Anterior cingulate cortex (tissue), 58 donors: ENCODE measurements at places on chromosomes 7 and 10.

GRCh38 chr10:86105640-86106039 is 261.0 kb downstream of the GRID1 start:
- DNase-seq = no peak

DNA sequence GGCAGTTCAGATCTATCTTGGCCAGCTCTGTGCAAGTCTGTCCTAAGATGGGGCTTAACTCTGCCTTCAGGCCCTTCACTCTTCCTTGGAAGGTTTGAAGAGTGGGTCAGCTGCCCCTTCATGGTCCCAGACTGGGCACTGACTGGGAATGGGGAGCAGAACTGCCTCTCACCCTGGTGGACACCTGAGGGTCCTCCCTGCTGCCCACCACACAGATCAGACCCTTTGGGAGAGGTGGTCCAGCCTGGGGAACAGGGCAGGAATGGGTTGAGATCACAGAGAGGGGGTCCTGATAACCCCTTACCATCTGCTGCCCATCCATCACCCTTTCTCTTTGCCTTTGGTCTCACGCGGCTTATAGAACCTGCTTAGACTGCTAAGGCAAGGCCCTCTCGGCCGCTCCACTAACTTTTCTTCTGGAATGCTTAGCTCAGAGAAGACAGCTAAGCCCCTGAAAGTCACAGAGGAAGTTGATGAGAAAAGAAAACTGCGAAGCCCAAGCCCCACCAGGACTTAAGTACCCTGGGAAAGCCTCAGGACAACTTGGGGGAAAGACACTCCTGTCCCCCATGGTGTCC is 402 bp upstream of the CDHR1 start:
- no peak for DNase-seq

DNA sequence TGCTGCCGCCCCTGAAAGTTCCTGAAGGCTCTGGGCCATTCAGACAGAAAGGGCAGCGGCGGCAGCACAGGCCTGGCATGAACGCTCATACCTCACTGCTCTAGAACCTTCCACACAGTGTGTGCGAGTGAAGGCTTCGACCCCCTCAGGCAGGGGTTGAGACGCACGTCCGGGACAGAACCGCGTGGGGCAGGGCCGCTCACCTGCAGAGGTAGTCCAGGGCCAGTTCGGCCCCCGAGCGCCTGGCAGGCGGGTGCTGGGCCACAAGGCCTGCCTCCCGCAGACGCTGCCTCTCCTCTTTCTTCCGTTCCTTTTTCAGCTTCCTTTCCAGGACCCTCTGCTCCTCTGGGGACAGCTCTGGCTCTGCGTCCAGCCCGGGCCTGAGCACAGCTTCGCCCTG is 26.8 kb downstream of the CYP2W1 start:
- DNase-seq = no peak

GRCh38 chr10:69107176-69107490 is 16.8 kb upstream of the VPS26A start:
- DNase-seq = no peak

DNA sequence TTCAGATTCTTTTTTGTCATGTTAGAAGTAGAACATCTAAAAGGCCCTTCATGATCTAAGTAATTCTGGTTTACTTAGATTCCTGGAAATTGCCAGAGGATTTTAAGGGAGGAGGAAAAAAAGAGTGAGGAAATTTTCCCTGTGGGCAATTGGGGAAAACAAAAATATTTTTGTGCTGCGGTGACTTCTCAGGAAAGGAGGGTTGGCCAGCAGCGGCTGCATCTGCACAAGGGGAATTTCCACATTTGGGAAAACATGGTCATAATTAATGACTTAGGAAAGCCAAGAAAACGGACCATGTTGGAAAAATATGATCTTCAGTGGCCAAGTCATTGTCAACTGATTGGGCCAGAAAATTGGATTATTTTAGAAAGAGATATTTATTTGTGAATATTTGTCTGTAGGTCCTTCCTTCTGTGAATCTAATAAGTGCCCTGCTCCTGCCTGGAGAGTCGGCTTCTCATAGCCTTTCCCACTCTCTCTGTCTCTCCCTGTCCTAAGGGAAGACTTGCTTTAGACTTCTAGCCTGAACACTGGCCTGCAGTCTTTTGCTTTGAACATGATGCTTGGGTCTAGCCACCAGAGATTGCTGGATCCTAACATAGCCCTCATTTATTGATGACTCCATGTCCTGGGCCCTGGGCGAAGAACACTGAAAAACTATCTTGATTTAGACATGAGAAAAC is 124.2 kb upstream of the MKLN1 start:
- DNase-seq = no peak

DNA sequence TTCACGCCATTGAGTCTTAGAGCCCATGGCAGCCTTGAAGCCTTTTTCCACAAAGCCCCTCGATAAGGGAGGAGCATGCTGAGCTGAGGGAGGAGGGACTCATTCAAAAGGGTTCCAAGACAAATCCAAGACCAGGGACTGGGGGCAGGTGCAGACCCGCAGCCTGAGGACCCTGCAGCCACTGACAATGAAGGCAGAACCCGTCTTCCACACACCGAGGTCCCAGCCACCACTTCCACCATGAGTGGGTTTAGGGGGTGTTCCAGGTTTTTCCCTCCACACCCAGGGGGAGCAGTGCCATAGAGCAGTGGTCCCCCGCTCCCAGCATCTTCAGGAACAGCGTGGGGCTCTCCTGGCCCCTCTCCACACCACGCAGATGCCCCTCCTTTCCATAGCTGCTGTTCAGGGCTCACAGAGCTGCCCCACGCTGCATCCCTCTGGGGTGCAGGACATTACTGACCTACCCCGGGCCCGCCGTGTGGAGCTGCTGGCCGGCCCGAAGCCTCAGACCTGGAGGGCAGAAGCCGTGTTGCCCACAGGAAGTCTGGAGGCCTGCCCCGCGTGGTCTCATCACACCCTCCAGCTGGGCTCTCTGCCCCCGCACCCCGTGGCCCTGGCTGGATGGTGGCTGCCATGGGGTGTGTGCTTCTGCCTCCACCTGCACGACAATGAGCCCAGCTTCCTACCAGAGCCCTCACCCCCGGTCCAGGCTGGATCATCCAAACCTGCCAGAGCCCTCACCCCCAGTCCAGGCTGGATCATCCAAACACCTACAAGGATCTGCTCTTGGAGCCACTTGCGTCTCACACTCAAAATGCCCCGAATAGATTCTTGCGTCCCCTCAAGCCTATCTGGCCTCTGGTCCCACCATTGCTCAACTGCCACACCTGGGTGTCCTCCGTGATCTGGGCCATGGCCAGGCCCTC is 220.0 kb upstream of the TCERG1L start:
- no peak for DNase-seq

- no peak for DNase-seq
These were observed 163.3 kb downstream of the USP6NL start for GRCh38 chr10:11448190-11448544.

DNA sequence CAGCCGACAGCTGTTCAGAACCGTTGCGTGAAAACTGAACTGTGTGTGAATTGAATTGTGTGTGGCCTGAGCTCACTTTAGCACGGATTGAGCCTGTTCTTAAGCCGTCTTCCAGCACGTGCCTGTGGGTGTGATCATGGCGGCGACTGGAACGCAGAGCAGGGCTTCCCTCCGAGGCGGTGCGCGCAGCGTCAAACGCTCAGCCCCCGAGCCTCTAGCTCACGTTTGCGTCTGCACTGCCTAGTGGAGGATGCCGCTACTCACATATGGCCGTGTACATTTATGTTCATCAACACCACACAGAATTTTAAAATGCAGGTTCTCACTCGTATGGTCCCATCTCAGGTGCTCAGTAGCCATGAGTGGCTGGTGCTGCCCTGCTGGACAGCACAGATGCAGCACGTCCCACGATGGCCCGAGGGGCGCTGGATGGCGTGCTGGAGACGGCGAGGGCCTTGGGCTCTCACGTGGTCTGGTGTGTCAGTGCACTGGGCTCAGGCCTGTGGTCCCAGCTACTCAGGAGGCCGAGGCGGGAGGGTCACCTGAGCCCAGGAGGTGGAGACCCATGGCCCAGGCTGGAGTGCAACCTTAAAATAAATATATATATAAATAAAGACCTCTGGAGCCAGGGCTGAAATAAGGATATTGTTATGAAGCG is 22.0 kb downstream of the SUN1 start:
- DNase-seq = no peak

DNA sequence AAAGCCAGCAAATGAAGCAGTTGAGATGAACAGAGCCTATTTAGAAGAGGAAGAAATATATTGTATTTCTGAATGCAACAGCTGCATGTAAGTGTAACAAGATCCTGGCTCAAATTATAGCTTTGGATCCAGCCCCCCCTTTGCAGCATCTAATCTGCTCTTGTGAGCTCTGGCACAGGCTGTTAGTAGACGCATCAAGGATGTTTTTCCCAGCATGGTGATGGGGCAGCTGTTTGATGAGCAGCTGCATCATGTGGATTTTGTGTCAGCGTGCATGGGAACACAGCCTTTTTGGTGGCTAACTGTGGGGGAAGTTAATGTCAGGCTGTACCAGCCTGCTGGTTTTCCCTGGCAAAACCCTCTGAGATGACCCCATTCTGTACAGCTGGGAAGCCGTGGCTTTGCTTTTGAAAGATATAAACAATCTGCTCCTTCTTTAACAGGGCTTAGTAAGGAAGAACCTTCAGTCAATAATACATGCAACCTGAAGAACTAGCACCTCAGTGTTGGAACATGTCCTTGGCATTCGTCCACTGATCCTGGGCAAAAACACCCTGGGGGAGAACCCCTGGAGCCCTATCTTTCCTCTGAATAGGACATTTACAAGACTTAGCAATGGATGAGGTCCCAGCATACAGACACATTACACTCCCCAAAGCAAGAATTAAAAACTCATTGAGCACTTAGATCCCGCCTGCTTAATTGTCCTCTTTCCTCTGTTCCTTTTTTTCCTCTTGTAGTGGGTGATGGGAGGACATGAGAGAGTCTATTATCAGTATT is 70.6 kb downstream of the NPS start:
- peak; percentile 74 for DNase-seq

DNA sequence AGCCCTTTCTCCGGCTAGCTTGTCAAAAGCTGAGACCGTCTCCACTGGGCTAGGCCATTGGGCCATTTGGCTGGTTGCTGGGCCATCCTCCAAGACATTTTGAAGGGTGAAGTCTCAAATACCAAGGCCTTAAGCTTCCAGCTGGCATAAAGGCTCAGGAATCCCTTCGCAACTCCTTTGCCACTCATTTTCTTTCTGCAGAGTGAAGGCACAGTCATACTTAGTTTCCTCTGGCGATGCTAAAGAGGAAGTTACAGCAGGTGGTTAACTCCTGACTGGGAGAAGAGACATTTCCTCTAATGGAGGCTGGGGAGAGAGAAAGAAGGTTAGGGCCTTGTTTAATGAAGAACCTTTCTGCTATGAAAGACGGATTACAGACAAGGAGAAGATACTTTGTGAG is 4.8 kb upstream of the REPIN1 start:
- DNase-seq = no peak

DNA sequence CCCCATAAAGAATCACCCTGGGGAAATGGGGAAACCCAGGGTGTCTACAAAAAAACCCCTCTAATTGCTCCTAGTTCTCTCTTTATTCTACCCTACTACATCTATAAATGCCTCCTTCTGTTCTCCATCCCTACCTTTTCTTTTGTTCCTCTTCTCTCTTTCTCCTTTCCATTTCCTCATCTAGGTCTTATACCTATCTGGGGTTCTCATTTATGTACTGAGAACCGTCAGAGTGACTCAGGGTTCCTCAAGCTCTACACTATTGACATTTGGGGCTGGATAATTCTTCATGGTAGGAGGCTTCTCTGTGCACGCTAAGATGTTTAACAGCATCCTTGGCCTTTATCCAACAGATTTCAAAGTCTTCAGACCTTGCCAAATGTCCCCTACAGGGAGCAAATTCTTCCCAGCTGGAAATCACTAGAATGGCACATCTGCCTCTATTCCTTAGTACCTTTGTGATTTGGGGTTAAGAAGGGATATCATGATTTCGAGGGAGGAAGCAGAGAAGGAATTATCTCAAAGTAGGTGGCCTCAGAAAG is 137.4 kb upstream of the PTN start:
- DNase-seq = no peak

DNA sequence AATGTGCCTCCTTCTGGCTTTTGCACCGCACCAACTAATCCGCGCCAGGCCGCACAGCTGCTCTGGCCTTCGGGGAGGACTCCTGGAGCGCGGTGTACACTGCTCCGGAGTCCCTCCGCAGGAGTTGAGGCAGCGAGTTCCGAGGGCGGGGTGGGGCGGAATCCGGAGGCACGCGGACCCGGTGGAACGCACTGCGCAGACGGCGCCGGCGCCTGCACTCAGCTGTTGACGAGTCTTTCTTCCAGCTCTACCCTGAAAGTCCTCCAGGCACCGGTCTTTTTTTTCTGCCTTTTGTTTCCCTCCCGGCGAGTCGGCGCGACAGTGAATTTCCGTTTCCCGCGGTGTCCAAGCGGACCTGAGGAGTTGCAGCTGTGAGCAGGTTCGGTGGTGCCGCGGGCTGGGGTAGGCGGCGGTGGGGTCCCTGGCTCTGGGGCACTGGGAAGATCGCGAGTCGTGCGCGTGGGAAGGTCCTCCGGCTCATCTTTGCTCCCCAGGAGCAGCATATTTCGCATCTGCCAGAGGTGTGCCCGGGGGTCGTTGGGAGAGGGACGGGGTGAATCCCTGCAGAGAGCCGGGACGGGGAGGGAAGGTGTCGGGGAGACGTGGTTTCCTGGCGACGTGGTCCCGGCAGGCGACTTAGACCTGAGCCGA is 44.1 kb downstream of the SFTPD start:
- DNase-seq = peak; percentile 29

GRCh38 chr10:34729619-34730018 is 85.5 kb downstream of the PARD3 start:
- DNase-seq = no peak

DNA sequence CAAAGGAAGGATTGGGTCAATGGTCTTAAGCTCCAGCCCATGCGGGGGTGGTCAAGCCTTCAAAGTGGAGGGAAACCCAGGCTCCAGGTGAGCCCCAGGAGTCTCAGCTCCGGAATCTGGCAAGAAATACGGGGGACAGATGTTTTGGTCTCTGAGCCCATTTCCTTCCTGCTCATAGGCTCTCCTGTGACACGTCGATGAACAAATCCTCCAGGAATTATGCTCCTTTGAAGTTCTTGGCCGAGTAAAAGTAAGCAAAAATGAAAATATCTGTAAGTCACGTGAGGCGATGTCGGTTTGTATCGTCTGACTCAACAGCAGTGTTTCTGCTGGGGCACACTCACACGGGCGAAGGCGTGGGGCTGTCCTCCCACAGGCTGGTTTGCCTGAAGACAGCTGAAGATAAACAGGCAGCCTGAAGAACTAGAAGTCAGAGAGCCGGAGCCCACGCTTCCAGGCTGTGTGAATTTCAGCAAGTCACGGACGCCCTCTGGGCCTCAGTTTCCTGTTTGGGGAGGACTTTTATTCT is 52.6 kb upstream of the SMNDC1 start:
- DNase-seq = no peak
